Right ventricle myocardium superior (tissue), 1 donor: ENCODE measurements at places on chromosomes 12 and 14. TPM values are rescaled to one million over a fixed set of nuclear protein-coding genes. Genes with fewer than 3 reads are reported as not detected.

DNA sequence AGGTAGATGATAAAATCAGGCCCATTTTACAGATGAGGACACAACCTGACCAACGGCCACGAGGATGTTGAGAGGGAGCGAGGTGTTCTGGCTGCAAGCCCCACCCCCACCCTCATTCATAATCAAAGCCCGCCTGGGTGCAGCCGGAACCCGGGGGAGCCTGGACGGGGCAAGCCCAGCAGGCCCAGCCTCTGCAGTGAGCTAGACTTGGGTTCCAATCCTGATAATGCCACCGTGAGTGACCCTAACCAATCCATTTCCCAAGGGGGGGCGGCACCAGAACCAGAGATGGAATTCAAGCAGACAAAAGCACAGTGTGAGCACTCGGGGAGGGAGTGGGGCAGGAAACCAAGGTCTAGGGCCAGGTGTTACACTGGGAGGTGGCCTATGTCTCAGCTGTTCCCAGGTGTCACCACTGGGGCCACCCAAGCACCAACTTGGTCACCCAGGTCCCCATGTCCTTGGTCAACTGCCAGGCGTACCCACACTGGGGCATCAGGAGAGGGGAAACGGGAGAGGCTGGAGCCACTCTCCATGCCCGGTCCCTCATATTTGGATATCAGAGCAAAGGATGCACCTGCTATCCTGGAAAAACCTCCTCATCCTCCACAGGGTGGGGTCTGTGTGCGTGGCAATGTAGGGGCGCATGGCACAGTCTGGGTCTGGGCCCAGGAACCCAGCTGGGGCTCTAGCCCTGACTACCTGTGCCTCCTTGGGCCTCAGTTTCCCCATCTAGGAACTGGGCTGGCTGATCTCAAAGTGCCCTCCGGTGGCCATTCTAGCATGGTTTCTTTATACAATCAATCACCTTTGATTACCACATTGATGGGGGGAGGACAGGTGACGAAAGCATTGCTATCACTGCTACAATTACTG lies 58.4 kb downstream of the FAM222A start:
- DNase-seq = no peak

- DNase-seq = no peak
Observed at GRCh38 chr12:56082967-56083366, 3.0 kb downstream of the ERBB3 start.

DNA sequence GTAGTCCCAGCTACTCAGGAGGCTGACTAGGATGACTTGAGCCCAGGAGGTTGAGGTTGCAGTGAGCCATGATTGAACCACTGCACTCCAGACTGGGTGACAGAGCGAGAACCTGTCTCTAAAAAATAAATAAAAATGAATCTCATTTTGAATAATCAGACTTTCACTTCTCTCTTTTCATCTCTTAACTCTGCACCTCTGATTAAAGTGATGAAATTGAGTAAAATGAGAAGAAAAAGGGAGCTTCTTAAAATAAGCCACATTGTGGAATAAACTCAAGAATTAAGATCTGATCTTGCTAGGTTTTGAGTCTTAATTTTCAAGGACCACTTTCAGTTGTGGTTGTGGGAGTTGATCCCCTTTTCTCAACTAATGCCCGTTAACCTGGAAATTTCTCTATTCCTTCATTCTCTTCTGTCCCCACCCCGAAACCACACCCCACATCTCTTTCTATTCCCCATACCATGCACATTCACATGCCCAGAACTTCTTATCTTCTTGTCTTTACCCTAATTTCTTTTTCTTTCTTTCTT lies 70.9 kb upstream of the ETV6 start:
- no peak for DNase-seq

DNA sequence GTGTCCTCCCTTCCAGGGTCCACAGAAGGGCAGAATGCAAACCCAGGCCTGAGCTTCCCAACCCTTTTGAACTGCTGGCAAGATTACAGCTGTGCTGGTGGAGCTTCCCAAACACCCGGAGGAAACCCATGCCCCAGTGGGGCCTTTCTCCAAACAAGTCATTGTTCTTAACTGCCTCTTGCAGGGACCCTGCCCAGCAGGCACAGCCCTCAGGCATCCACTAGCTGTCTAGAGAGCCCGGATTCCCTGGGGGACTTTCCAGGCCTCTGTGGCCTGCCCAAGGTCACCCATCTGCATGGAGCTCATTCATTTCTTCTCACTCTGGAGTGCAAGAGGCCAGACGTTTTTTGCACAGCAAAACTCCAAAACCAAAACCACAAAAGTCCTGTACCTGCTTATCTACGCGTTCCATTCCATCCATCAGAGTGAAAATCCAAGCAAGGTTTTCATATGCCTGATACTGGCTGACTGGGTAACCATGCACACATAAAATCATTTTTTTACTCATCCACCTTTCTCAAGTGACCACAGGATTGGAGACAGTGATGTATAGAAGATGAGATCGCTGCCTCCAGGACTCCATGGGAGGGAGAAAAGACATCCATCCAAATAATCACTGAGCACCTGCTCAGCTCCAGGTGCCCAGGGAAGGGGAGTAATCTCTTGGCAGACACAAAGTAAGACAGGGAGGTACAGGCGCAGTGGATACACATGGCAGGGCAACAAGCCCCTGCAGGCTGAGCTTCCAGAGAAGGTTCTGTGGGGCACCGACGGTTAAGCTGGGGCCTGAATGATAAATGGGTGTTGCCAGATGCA lies 17.2 kb upstream of the BDKRB2 start:
- no peak for DNase-seq

DNA sequence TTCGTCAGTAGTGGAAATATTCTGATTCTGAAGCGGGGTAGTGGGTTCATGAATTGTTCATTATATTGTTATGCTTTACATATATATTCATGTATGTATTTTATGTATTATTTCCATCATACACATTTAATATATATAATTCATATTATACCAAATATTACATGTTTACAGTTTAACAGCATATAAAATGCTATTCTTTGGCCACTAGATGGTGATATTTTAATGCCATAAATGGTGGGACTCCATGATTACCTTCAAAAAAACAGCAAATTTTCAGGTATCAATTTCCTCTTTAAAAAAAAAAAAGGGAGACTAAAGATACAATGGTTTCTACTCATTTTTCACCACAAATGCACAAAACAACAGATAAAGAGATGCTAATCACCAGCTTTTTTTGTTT lies 41.0 kb downstream of the BDKRB1 start:
- DNase-seq = no peak

DNA sequence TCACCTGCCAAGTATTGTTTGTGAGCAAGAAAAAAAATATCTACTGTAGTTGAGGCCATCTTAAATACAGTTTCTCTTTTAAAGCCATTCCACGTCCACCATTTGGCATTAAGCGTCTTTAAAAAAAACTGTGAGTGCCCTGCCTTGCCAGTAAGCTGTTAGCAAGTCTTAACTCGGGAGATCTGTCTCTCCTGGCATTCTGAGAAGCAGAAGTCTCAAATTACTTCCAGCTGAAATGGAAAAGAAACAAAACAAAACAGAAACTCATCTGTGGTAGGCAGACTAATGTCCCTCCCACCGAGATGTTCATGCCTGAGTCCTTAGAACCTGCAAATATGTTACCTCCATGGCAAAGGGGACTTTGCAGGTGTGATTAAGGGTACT lies 126.2 kb downstream of the CRADD start:
- no peak for DNase-seq

GRCh38 chr12:124881123-124881522 lies 17.5 kb upstream of the SCARB1 start:
- no peak for DNase-seq

DNA sequence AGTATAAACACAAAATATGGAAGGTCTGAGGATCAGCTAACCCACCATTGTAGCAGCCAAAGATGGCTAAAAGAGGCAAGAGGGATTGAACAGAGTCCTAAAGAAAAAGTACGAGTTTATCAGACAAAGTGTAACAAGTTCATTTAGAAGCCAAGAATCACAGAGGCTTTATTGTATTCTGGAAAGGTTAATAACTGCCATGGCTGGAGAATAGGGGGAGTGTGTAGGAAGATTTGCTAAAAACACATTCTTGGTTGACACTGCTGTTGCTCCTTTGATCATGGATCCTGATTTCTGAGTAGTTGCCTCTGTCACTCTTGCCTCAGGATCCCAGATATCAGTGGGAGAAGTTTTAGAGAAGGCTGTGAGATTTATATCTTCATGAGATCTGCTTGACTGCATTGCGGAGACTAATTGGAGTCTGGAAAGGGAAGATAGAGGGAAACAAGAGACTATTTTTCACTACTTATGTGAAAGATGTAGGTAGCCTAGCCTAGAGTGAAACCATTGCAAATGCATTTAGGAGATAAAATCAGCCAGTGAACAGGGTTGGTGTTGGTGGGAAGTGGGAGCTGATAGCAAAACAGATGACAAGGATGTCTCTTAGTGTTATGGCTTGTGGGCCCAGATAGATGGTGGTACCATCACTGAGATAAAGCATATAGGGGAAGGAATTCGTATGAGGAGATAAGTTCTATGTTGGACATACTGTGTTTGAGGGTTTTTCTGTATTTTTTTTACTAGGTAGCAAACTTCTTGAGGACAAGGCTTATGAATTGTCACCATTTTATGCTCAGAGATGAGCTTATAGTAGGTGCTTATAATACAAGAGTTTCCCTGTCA lies 402.9 kb upstream of the PDE3A start:
- no peak for DNase-seq

DNA sequence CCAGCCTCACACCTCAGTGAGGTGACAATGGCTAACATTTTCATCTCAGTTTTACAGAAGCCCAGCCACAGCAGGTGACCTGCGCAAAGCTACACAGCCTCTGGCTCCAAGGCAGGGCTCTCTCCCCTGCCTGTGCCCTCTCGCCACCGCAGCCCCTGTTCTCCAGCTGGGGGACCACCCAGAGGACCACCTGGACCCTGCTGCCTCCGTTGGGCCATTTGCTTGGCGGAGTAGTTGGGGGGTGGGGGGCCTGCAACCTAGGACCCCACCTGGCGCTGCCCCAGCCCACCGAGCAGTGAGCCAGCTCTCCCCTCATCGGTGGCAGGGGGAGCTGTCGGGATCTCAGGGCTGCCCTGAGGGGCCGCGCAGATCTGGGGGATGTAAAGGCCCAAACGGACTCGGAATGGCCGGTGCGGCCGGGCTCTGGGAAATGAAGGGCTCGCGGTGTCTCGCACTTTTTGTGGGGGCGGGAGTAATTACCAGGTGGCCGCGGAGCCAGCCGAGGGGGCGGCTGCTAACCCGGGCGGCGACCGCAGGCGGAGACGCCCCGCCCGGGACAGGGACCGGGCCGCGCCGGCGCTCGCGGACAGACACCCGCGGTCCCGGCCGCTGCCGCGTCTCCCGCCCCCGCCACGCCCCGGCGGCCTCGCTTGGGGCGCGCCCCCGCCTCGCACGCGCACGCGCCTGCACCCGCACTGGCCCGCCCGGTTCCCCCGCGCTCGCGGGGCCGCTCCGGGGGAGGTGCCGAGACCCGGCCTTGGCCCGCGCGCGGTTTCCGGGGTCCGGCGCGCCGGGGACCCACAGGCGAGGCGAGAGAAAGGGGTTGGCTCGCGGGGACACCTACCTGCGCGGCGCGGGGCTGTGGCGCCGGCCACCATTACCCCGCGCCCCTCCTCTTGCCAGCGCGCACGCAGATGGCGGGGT lies 8.6 kb upstream of the GPR68 start:
- DNase-seq = peak; percentile 66

- DNase-seq = peak; percentile 89
Observed at GRCh38 chr14:92951912-92952471, 29.0 kb downstream of the CHGA start.

DNA sequence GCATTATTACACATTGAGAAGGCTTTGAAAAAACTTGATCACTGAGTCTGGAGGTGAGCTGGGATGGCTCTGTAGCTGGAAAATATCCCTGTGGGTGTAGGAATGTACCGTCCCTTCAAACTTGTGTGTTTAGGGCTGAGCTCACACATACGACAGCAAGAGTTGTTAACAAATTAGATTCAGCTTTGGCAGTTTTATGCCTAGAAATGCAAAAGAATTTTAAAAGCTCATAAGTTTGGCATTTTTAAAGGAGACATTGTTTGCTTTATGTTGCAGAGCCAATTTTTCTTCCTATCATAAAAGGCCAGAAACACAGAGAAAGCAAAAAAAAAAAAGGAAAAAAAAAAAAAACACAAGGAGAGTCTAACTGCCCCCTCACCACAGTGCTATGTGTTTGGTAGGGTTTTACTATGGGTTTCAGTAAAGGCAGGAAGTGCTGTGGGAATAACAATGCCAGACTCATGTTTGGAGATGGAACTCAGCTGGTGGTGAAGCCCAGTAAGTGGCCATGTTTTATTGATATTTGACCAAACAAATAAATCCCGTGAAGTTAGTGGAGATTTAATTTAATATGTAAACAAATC lies 78.4 kb downstream of the DAD1 start:
- no peak for DNase-seq

DNA sequence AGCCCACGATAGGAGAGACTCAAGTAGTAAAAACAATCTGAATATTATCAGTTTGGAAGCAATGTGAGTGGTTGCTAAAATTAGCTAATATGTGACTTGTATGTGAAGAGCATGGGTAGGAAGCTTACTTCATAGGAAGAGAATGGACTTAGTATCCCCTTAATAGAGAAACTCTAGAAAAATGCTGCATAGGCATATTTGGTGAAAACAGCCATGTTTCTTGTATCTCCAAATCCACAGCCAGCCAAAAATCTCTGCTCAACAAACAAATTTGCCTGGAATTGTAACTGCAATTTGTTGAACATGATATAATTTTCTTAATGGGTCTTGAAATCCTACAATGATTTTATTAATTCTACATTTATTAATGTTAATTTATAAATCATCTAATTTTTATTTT lies 1252.9 kb upstream of the TMEM132C start:
- no peak for DNase-seq

DNA sequence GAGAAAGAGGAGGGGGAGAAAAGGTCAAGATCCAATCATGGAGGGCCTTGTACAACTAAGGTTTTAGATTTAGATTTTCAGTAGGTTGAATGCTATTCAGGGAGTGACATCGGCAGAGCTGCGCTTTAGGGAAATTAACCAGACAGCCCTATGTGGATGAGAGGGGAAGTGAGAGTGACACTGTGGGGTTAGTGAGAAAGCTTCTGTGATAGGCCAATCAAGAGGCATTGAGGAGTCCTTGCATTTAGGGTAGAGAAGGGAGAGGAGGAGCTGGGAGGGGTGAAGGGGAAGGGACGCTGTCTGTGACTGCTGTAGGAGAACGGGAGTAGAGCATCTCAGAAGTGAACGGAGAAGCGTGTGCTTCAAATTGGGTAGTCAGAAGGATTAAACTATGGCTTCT lies 3.4 kb downstream of the HSD17B6 start:
- no peak for DNase-seq

GRCh38 chr14:85599939-85600338 lies 70.0 kb downstream of the FLRT2 start:
- DNase-seq = no peak

GRCh38 chr12:113740699-113741098 lies 225.4 kb downstream of the RBM19 start:
- no peak for DNase-seq

PTCSC3 gene
- total RNA-seq = not detected

ALG10 gene
- 3.7 TPM for total RNA-seq

PARPBP gene
- 0.24 TPM for total RNA-seq

BEST3 gene
- 0.48 TPM for total RNA-seq

MGP gene
- total RNA-seq = 231 TPM

BBOF1 gene
- 2.3 TPM for total RNA-seq

PPP1R36 gene
- total RNA-seq = 0.19 TPM
